T-helper 17 cell (primary cell): ENCODE measurements at places on chromosomes 1 and 21.

GRCh38 chr1:116092752-116093489 is 18.3 kb upstream of the MAB21L3 start:
- DNase-seq: no peak

DNA sequence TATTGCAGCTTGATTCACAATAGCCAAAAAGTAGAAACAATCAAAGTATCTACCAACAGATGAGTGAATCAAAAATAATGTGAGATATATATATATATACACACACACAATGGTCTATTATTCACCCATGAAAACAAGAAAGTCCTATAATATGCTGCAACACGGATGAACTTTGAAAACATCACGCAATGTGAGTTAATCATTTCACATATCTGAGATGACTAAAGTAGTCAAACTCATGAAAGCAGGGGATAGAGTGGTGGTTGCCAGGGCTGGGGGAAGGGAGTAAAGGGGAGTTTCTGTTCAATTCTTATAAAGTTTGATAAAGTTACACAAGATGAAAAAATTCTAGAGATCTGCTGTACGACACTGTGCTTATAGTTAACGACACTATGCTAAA is 1234.8 kb downstream of the MRPL39 start:
- no peak for DNase-seq

DNA sequence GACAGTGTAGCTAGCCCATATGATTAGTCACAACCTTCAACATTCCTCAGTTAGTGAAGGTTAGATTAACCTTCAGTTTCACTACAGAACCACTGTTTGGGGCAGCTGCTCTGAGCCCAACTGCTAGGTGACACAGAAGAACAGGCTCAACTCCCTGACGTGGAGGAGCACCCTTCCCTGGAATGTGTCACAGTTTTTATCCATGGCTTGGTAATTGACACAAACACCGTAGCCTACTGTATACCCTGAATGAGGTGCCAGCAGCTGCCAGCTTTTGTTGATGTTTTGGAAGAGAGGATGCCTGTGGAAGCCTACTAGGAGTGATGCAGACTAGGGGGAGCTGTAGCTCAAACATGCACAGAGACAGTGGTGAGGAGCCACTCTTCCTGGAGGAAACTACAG is 56.6 kb upstream of the CR2 start:
- no peak for DNase-seq

GRCh38 chr1:1348420-1349255 is 580 bp downstream of the DVL1 start:
- no peak for DNase-seq

- DNase-seq: no peak
These were observed 16.2 kb downstream of the GIPC2 start for GRCh38 chr1:78061825-78062523.

- DNase-seq: no peak
These were observed 23.8 kb upstream of the KCNA10 start for GRCh38 chr1:110542725-110543124.
